Chondrocyte (in vitro differentiated cells): ENCODE measurements at places on chromosomes 2 and 18. TPM values are rescaled to one million over a fixed set of nuclear protein-coding genes. Genes with fewer than 3 reads are reported as not detected.
A peak's percentile ranks its signal among the peaks of the same experiment; 100 is the strongest.

Gene KRTCAP3
- total RNA-seq = 1.1 to 3.6 TPM (median 1.4 TPM) in 3 replicates

DNA sequence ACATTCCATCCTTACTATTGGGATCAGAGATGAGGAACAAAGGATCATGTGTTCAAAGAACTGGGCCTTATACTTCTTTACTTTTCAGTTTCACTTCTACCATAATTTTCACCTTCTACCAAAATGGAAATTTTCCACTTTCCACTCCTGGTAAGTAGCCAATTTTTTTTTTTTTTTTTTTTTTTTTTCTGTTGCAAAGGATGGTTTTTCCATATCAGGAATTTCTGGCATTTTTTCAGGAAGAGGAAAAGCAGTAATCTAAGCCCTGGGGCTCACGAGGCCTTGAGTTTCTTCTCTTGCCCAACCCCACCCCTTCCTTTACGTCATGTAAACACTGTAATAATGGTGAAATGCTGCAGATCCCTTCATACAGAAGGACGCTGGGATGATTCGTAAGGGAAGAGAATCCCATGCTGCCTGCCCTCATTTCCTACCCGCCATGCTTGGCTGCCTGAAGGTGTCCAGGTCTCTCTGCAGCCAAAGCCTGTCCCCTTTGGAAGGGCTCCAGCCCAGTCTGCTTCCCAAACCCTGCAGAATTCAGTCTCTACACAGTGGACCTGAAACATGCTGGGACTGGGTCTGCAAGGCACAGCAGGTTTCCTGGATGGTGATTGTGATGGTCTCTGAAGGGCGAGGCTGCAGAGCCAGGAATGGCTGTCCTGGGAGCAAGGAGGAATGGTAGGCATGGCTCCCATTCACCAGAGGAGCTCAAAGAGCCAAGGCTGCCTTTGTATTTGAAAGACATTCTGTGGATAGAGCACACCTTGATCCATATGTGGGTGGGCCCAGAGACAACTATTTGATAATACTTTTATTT lies 57.0 kb downstream of the EFR3B start:
- no peak for DNase-seq

DNA sequence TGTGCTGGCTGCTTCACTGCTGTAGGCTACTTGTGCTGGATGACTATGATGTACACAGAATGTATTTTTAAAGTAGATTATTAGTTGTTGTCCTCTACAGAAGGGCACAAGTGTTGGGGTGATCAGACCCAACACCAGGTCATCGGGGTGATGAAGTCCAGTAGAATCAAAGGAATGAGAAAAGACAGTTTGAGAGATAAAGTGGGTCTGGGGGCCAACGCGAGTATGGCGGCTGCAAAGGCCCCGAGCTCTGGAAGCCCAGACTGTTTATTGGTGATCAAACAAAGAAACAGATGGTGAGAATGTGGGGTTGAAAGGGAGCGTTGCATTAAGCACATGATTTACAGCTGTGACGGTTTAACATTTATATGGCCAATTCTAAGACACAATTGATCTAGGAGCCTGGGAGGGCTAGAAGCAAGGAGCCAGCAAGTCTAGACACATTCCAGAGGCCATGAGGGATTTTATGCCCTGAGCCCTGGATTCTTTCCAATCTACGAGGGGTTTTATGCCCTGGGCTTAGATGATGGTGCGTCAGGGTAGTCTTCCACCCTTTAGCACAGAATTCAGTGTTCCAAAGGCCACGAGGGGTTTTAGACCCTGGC lies 153.5 kb downstream of the AGPS start:
- DNase-seq = no peak

Gene GNAL
- 1.3 to 5.9 TPM (median 5.8 TPM) in 3 replicates for total RNA-seq

GRCh38 chr2:230600881-230601280 lies 111.8 kb upstream of the CAB39 start:
- no peak for DNase-seq

DNA sequence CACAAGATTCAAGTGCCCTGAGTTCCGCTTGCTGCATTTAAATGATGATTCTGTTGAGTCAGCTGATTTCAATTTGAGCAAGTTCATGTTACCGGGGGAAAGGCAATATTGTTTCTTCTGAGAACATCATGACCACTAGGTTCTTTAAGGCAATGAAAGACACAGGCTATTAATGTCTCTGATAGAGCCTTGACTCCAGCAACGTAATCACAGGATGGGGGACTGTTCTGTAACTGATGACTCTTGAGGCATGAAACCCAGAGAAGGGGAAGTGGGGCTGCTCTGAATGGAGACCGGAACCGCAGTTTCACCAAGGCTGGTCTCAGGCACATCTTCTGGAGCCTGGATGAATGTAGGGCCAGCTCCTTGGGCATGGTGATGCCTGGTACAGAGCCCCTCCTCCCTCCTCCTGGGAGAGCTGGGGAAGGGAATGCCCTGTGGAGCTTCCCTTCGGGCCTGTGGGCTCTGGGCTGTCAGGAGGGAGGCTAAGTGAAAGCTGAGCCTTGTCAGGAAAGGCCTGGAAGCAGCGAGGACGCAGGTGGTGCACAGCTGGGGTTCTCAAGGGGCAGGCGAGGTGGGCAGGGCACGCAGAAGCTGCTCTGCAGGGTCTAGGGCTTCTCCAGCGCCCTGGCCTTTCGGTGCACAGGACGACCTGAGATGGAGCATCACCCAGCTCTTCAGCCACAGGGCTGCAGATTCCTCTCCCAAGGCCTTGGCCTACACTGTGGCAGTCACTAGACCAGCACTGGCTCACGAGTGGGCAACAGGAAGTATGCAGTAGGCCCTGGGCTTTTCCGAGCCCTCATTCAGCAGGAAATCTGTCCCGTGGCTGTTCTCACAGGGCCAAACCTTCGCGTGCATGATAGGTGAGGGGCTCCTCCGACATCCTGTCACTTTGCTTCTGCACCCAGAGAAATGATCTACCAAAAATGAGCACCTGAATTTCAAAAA lies 36.6 kb upstream of the PRLH start:
- no peak for DNase-seq

Gene EIF4E2
- total RNA-seq = 87.1 to 95.7 TPM (median 89.3 TPM) in 3 replicates

- peak; percentile 90 for DNase-seq
These were observed 34.5 kb downstream of the NEURL3 start for GRCh38 chr2:96470636-96471035.

Gene PLCD4
- 4.1 to 8.6 TPM (median 5.0 TPM) in 3 replicates for total RNA-seq

GRCh38 chr18:59323931-59324622 lies 5.6 kb upstream of the CPLX4 start:
- no peak for DNase-seq

DNA sequence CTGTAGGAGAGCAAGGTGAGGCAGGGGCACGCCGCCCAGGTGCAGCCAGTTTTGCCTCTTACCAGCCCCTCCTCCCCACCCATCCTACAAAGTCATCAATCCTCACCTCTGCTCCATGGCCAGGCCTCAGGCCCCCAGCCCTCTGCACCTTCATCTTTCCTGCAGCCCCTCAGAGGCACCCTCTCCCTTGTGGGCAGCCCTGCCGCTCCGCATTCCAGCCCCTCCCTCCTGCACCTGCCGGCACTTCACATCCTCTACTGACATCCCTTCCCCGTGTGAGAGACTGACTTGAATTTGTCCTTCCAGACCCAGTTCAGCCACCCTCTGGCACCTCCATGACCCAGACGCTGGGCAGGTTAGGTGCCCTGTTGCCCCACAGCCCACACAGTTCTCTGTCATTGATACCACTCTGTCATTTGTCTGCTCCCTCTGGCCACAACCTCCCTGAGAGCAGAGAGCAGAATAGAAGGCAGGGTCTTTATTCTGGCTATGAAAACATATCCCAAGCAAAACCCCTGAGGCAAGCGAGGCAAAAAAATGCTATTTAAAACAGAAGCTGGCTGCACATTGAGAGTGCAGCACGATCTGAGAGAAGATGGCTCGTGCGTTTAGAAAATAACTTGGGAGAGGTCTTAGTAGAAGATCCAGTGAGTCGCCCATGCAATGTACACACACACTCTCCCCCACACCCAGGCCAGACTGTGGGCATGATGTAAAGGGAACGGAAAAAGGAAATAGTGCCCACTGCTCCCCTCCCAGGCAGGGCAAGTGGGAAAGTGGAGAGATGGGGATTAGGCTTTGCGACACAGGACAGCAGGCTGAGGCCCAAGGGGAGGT lies 25.9 kb downstream of the SDC1 start:
- DNase-seq = no peak

- no peak for DNase-seq
These were observed 108.3 kb upstream of the LRATD1 start for GRCh38 chr2:14524041-14524802.

Gene CAPN10
- total RNA-seq = 22.0 to 29.4 TPM (median 22.7 TPM) in 3 replicates

DNA sequence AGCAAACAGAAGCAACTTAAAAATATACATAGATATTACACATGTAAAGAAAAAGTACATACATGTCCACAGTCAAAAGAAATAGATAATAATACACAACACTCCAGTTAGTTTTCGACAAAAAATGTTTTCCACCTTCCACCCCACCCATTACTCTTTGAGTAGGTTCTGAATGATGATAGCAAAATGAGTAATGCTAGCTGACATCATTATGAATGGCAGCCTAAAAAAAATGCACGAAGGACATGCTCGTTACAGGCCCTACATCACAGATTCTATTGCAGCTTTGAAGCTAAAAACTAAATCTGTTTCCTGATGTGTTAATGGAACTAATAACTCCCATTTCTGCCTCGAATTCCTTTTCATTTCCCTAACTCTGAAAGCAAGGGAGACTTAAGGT lies 578.7 kb upstream of the NETO1 start:
- no peak for DNase-seq
